Fibroblast of skin of back (primary cell): ENCODE measurements at places on chromosomes 4 and X.

DNA sequence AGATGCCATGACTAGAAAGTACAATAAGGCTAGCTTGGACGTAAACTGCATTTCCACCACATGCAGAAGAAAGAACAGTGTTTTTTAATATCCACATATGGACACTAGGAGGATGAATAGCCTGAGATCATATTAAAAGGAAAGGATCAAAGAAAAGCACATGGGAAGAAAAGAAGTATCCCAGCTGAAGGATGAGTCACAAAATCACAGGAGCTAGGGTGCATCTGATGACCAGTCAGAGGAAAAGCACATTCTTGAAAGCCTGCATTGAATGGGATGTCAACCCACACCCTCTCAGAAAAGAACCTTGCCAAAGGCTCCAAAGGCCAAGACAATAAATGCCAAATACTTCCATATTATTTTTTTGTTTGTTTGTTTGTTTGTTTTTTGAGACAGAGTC is 56.8 kb upstream of the PRDX4 start:
- DNase-seq, result peak; percentile 2

DNA sequence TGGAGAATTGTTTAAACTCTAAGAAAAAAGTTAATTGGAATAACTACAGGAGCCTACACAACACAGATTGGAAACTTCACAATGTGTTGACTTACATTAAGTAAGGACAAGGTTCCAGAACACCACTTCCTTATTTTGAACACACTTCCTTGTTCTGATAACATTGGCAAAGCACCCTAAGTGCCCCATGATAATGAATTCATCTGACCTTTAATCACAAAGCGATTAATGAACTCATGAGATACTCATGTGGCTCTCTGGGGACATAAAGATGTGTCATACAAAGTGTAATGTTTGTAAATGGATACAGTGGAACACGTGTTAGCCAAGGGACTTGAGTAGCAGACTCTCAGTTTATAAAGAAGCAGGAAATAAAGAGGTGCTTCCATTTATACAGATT is 69.0 kb upstream of the ATOH1 start:
- DNase-seq, result no peak

DNA sequence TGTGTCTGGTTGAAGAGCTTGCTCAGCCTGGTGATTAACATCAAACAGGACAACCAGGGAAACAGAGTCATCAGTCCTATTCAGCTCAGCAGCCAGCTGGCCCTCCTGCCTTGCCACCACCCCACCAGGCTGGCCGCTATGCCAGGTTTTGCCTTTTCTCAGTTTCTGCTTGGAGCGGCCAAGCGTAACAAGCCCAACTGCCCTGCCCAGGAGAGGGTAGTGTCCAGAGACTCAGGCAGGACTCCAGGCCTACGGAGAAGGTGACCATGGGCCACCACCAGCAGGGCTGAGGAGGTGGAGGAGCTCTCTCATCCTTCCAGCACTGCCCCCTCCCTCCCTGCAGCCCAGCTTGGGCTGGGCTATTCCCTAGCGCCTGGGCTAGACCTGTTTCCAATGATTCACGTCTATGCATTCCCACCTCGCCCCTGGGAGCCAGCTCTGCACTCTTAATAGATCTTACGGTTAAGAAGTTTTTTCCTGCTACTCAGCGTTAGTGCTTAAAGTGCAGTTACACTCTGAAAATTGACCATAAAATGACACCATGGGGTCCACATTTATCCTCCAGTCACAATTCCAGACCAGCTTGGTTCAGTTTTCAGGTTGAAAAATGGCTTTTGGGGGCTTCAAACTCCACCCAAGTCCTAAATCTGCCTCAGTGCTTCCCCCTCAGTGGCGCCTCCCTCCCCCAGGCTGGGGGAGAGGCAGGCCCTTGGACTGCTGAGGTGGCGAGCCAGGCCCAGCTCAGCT is 124.0 kb upstream of the PJA1 start:
- DNase-seq, result no peak

DNA sequence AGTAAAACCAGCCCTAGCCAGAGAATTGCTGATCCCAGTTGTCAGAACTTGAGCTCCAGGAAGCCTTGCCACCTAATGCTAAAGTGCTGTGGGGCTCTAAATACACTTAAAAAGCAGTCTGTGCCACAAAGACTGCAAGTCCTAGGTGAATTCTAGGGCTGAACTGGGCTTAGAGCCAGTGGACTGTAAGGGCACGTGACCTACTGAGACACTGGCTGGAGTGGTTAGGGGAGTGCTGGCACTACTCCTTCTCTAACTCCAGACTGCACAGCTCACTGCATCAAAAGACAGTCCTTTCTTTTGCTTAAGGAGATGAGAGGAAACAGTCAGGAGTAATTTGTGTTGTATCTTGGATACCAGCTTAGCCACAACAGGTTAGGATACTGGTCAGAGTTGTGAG is 1240.2 kb downstream of the FAM133A start:
- DNase-seq, result no peak

DNA sequence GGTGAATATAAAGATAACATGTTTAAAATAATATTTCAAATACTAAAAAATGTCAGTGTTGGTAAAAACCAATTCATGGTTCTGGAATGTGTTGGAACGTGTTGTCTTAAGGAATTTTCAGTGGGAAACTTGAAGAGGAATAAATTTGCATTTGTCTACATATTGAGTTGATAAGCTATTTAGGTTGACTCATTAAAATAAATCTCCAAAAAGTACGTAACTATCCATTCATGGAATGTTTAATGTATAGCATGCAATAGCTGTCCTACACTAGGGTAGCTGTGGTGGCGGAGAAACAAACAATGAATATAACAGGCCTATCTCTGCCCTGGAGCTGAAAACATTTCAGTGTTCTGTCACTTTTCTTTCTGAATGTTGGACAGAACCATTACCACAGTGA is 20.3 kb downstream of the SHISA3 start:
- peak; percentile 78 for DNase-seq

DNA sequence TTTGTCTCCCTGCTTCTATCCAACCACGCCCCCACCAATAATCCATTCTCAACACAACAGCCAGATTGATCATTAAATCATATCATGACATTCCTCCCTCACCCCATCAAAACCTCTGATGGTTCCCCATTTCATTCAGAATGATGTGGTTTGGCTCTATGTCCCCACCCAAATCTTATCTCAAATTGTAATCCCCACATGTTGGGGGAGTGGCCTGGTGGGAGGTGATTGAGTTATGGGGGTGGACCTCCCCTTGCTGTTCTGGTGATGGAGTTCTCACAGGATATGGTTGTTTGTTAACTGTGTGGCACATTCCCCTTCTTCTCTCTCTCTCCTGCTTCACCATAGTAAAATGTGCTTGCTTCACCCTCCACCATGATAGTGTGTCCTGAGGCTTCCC is 23.3 kb downstream of the TRMT2B start:
- no peak for DNase-seq

- peak; percentile 32 for DNase-seq
Observed at GRCh38 chr4:157096439-157096838, 20.5 kb downstream of the GLRB start.

GRCh38 chrX:154541896-154542722 is 4.5 kb downstream of the G6PD start:
- peak; percentile 94 for DNase-seq

GRCh38 chrX:123481913-123482851 is 250.7 kb downstream of the THOC2 start:
- peak; percentile 16 for DNase-seq

- no peak for DNase-seq
Observed at GRCh38 chr4:115292320-115293092, 179.1 kb upstream of the NDST4 start.

DNA sequence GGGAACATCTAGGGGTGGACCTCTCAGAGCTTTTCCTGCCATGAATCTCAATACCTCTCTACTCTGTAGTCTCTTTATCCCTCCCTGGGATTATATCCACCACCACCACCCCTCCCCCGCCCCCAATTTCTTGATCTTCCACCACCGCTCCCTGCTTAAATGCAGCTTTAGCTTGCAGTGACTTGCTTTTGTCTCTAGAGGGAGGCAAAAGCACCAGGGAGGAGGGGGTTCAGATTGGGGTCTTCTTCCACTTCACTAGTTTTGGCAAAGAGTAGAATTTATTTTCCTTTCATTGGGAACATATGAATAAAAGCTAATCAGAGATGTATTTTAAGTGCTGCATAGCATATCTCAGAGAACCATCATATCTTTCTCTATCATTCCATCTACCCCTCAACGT is 5.5 kb downstream of the ARHGAP36 start:
- no peak for DNase-seq

DNA sequence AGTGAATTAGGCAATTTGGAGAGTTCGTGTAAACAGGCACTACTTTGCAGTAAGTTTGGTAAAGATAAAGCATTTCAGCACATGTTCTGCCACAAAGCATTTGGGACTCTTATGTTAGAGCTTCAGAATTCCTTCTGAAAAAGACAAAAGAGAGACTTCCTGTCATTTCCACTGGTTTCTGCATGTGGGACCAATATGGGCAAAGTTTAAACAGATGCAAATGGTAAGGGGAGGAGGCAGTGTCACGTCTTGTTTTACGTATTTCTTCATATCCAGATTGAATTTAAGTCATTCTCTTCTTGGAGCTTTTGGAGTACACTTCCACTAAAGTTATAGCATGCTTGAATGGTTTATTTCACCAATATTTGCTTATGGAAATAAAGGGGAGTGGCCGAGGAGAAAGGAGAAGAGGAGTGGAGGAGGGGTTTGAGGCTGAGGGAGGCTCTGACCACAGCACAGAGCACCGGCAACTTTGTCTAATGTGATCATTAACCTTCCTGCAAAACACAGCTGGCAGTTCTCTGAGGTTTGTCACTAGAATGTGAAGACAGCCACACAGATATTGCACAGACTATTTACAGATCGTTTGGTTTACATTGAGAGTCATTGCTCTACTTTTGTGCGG is at the start of gene APELA:
APELA (plus strand) TSS at position 479 of the 625 bp plus-strand sequence. CDS start 154 bp downstream, outside the sequence.
- no peak for DNase-seq

DNA sequence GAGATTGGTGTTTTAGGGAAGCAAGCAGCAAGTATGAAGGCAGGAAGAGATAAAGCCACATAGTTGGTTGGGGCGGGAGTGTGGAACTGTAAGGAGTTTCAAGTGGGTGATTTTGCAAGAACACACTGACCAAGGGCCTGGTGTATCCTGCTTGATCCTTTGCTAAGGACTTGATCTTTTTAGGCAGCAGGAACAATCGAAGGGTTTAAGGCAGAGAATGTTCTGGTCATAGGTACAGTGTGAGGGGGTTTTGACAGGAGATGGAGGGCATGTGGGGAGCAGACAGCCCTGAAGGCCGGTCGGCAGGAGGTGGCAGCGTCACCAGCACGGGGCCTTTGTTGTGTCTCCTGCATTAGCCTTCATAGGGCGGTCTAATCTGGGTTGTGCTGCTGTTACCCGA is 54.7 kb downstream of the FAM193A start:
- DNase-seq, result no peak

GRCh38 chr4:158860856-158861255 is 92.0 kb downstream of the FNIP2 start:
- DNase-seq, result no peak

DNA sequence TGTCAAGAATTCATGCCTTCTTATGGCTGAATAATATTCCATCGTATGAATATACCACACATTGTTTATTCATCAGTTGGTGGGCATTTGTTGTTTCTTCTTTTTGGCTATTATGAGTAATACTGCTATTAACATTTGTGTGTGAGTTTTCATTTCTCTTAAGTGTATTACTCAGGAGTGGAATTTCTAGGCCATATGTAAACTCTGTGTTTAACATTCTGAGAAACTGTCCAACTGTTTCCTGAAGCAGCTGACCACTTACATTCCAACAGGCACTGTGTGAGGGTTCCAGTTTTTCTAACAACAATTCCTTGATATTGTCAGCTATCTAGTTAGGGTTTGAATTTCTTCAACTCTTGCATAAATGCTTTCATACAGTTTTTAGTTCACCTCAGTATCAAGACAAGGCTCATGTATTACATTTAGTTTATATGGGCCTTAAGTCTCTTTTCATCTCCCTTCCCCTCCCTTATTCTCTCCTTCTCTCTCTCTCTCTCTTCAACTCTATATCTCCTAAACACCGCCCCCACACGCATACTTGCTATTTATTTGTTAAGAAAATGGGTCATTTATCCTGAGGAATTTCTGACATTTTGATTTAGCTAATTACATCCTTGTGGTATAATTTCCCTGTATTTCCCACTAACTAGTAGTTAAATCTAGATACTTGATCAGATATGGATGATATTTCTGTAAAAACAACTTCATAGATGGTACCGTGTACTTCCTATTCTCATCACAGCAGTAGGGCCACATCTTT is 77.4 kb downstream of the WDR19 start:
- DNase-seq, result peak; percentile 66

- no peak for DNase-seq
Observed at GRCh38 chr4:8540991-8541390, 39.2 kb upstream of the GPR78 start.

DNA sequence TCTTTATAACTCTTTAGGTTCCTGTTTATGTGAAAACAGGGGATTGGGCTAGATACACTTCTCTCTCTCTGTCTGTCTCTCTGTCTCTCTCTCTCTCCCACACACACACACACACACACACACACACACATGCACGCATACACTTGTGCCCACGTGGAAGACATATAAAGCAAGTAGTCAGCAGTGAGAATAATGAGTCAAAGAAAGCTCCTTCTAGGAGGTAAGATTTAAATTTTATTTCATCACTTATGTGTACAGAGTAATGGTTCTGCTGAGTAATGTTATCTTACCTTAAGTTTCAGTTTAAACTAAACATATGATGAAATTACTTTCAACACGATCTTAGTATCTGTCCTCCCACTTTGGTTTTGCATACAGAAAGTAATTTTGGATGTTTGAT is 243.0 kb upstream of the TEX13A start:
- no peak for DNase-seq

GRCh38 chr4:2805712-2806389 is 13.0 kb downstream of the SH3BP2 start:
- DNase-seq, result no peak

- DNase-seq, result peak; percentile 54
Observed at GRCh38 chr4:117783716-117784115, 250.6 kb upstream of the NDST3 start.

DNA sequence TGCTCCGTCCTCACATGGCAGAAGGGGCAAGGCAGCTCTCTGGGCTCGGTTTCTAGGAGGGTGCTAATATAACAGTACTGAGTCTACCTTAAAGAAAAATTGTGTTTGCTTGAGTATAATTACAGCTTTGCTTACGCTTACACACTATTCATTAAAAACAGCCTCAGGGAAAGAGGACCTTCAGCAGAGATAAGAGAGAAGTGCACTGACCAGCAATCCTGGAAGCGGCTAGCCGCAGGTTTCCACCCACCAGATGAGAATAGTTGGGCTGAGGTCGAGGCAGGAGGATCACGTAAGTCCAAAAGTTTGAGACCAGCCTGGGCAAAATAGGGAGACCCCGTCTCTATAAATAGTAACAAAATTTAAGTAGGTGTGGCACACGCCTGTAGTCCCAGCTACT is 15.2 kb upstream of the MRFAP1 start:
- no peak for DNase-seq
